ENCODE measurements at places on chromosomes 6 and 20.

DNA sequence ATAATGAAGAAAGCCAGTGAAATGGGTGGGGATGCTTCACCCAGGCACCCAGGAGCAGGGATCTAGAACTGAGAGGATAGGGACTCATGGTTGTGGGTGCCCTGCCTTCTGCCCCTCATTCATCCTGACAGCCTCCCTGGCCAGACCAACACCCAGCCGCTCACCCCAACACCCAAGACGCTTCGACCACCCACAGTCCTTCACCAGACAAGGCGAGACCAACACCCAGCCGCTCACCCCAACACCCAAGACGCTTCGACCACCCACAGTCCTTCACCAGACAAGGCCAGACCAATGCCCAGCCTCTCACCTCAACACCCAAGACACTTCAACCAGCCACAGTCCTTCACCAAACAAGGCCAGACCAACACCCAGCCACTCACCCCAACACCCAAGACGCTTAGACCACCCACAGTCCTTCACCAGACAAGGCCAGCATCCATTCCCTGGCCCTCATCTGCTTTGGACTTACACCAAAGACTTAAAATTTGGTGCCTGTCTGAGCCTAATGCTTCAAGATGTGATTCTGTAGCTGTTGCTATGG, 131.5 kb downstream of the ANKRD60 start:
- DNase-seq = no peak

- DNase-seq = no peak
Measured at GRCh38 chr6:82741996-82742385, 323.6 kb downstream of the UBE3D start.

DNA sequence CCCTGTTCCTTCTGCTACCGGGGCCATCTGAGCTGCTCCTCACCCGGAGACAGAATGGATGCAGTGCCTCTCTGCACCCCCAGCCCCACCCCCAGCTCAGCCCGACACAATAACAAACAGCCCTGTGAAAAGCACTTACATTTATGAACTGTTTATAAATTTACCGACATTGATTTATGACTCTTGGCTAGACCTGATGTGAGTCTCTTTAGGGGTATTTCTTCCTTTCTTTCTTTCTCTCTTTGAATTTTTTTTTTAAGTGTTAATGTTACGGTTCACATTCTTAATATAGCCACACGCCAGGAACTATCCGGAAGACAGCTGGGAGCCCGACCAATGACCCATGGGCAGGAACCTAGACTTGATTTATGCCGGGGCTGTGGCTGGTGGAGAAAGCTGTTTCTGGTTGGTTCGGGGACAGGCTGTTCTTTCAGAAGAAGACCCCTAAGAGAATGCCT, 266.3 kb downstream of the CDC5L start:
- DNase-seq = peak; percentile 20

DNA sequence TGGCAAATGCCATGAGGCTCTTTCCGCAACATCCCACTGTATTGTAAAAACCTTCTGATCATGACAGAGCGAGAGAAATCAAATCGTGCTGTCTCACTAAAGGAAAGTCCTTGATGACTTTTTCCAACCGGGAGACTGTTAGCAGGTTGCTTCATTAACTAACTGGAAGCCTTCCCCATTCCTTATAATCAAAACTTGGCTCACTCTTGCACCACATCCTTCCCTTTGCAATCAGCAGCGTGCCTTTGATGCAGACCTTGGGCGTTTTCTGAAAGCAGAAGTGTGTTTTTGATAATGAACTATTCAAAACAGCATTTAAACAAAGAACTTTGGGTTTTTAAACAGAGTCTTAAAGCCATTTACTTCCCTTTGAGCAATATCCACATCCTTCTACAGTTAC, 96.2 kb upstream of the CNR1 start:
- DNase-seq = peak; percentile 57

DNA sequence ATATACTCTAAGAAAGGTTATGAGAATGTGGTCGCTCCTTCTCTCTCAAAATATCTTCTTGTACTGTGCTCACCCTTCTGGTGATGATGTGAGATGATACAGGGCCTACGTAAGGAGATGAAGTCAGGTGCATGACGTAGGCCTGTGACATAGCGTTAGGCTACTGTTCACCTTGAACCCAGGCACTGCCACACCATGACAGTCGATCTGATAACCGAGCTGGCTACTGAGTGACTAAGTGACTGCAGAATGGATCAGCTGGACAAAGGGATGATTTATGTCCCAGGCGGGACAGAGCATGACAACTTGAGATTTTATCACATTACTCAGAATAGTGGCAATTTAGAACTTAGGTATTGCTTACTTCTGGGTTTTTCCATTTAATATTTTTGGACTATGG, 11.2 kb downstream of the SLC24A3 start:
- no peak for DNase-seq

- peak; percentile 63 for DNase-seq
Measured at GRCh38 chr6:109373331-109373730, 8.9 kb downstream of the CD164 start.

GRCh38 chr20:59253779-59254319, 46.6 kb upstream of the EDN3 start:
- DNase-seq = peak; percentile 55

- DNase-seq = no peak
Measured at GRCh38 chr6:106677282-106677681, 47.9 kb downstream of the QRSL1 start.

DNA sequence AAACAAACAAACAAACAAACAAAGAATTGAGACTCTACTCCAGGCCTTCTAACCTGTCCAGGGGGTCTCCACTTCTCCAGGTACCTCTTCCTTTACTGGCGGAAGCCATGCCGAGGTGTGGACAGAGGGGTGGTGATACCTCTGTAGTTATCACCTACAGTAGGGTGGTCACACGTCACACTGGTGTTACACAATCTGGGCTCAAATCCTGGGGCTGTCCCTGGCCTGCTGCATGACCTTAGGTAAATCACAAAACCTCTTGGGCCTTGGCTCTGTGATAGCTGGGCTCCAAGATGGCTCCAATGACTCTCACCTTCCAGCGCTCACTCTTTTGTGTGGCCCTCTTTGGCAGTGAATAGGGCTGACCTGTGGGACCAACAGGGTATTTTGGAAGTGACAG, 76.8 kb upstream of the ZNFX1 start:
- no peak for DNase-seq

DNA sequence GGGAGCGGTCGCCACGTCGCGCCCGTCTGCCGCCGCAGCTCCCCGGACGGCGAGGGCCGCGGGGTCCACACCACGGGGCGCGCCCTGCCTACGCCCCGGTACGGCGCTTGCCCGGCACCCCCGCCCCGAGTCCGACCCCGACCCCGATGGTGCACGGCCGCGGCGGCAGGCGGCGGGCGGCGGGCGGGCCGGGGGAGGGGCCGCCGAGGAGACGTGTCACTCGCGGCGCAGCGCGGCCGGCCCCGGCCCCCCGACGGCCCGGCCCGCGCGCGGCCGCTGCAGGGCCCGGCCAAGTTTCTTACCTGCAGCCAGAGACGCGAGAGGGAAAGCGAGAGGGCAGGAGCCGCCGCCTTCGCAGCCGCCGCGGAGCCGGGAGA, 328 bp downstream of the RRBP1 start:
- DNase-seq = no peak

- no peak for DNase-seq
Measured at GRCh38 chr20:55139173-55139765, 663.9 kb downstream of the DOK5 start.

GRCh38 chr20:36352843-36353553, 46.9 kb downstream of the DLGAP4 start:
- DNase-seq = no peak

DNA sequence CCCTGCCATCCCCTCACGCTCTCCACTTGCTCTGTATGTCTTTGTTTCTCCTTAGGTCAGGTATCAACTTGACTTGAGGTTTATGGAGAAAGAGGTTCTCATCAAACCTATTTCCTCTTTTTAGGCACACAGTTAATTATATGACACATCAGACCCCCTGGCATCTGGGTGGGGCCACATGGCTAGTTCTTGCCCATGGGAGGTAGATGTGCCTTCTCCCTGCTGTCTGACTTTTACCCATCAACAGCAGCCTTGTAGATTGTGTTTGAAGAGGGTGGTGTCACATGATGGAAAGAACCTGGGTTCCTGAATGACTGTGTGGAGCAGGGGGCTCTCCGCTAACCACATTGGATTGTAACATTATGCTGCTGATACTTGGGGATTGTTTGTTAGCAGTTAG, 7.2 kb upstream of the UQCC2 start:
- DNase-seq = peak; percentile 24

- peak; percentile 4 for DNase-seq
Measured at GRCh38 chr6:141675957-141676356, 456.8 kb upstream of the GJE1 start.

DNA sequence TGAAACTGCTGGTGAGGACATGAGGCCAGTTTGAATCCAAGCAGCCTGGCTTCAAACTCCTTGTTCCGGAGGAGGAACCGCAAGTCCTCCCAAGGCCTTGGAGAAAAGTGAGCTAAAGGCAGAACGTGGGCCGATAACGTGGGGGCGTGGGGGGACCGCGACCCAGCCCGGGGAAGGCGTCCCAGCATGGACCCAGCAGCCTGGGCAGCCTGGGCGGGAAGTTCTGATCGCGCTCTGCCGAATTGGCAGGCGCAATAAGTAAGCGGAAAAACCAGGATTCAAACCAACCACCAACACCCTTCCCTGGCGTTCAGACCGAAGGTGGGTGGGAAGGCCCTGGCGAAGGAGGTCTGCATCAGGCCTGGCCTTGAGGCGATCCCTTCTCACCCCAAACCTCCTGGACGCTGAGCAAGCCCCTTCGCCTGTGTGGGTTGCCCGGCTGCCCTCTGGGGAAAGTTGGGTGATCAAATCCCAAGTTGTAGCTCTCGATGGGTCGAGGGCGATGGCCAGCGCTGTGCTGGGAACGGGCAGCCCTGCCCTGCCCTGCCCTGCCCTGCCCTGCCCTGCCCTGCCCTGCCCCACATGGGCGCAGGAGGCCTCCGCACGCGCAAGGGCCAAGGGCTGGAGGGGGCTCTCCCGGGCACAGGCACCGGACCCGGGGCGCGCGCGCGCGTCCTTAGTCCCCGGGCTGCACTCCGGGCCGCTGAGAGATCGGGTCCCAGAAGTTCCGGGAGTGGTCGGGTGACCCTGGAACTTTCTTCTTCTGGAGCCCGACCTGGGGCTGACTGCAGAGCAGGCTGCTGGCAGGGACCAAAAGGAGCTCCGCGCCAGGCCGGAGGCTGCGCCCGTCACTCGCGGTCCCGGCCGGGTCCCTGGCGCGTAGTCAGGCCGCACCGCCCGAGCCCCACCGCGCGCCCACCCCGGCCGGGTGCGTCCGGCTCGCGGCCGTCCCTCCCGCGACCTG, 637 bp upstream of the SLC22A3 start:
- no peak for DNase-seq

DNA sequence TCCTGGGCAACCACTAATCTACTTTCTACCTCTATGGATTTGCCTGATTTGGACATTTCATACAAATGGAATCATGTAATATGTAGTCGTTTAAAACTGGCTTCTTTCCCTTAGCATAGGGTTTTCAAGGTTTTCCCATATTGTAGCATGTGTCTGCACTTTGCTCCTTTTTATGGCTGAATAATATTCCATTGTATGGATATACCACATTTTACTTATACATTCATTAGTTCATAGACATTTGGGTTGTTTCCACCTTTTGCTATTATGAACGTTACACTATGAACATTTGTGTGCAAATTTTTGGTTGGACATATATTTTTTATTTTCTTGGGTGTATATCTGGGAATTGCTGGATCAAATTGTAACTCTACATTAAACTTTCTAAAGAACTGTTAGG, 600.4 kb upstream of the NOX3 start:
- DNase-seq = no peak

GRCh38 chr20:17438436-17439039, 92.6 kb downstream of the BFSP1 start:
- DNase-seq = peak; percentile 14

- peak; percentile 82 for DNase-seq
Measured at GRCh38 chr20:24949756-24950127, 673 bp downstream of the CST7 start.

- DNase-seq = peak; percentile 12
Measured at GRCh38 chr6:26743157-26743821, 83.7 kb upstream of the ZNF322 start.

DNA sequence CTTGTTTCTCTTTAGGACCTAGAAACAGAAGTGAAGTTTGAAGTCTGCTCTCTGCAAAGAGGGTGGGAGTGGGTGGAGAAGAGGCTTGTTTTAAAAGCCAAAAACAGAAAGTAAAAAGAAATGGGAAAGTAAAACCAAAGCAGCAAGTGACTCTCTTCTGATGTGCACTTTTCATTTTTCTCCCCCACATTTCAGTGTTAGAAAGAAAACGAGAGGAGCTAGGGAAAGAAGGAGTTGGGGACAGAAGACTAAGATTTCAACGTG, 1.3 kb downstream of the C6orf141 start:
- DNase-seq = no peak

- peak; percentile 52 for DNase-seq
Measured at GRCh38 chr6:157569543-157569942, 188.6 kb downstream of the ZDHHC14 start.

DNA sequence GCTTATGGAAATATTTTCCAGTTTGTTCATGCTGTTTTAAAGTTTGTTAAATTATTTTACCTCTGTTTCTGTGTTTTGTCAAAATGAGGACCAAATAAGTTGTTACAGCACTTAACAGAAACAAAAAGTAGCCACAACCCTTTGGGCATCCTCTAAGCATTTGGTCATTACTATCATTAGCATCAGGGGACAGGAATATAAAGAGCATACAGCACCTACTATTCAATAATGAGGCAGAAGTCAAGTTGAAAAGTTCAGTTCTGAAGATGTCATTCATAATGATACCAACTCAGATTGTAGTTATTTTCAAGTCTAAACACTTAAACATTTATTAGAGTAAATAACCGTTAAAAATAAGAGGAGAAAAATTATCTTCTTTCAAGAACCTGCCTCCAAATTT, 862.3 kb upstream of the FLRT3 start:
- no peak for DNase-seq

GRCh38 chr6:85417336-85417735, 32.5 kb upstream of the NT5E start:
- no peak for DNase-seq

- DNase-seq = no peak
Measured at GRCh38 chr6:71733970-71734899, 152.1 kb upstream of the RIMS1 start.

DNA sequence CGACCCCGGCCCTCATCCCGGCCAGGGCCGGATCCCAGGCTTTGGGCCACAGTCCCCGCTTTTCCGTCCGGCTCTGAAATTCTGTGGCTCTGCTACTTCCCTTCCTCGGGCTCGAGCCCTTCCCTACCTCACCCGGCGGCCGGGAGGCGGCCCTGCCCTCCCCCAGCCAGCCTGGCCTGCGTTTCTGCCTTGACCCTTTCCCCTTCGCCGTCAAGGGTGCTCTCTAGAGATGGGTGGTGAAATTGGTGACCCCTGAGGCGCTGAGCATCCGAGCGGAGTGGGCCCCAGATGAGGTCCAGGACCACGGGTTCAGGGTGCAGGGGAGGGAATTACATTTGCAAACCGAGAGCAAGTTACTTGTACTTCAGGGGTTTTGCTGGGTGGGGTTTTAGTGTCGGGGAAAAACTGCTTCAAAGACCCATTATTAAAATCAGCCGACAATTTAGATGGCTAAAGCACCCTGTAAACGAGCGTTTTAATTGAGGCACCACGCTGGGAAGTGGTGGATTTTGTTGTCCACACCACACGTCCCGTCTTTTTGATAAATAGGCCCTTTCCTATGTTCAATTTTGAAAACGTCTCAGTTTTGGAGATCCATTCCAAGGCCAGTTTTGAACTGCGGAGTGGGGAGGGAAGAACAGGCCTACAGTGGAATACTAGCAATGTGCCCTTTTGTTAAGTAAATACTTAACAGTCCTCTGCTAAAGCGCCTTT, 9.9 kb downstream of the TFAP2A start:
- no peak for DNase-seq
